ENCODE measurements at places on chromosomes 1 and 21.

GRCh38 chr21:31647650-31648049 lies 11.8 kb upstream of the SOD1 start:
- DNase-seq = no peak

DNA sequence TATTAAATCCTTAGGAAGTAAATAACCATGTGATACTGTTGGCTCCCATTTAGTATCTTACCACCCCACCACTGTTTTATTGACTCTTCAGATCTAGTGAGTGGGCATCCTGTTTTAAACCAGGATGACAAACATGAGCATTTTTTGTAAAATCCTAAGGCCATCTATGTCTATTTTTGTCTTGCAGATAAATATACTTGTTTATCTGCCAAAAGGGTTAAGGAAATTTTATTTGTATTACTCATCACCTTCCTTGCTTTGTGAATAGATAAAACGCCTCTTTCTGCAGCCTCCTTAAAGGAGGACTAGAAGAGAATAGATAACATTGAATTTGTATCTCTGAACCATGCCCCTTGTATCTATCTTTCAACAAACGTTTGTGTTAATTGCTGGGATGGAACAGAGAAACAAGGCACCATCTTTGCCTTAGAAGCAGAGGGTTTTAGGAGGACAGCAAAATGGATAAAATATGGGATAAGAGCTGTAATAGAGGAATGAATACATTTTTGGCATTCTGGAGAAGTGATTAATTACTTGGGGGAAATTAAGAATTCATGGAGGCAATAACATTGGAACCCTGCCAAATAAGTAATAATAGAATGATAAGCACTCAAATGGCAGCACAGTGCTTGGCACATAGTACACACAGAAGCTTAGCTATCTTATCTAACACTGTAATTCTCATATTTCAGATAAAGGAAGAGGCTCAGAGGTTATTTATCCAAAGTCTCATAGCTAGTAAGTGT lies 14.7 kb downstream of the YTHDF2 start:
- peak; percentile 27 for DNase-seq

- no peak for DNase-seq
Measured at GRCh38 chr1:1867164-1867563, 23.7 kb downstream of the GNB1 start.

- peak; percentile 54 for DNase-seq
Measured at GRCh38 chr1:201708085-201708512, 120.9 kb upstream of the IPO9 start.

DNA sequence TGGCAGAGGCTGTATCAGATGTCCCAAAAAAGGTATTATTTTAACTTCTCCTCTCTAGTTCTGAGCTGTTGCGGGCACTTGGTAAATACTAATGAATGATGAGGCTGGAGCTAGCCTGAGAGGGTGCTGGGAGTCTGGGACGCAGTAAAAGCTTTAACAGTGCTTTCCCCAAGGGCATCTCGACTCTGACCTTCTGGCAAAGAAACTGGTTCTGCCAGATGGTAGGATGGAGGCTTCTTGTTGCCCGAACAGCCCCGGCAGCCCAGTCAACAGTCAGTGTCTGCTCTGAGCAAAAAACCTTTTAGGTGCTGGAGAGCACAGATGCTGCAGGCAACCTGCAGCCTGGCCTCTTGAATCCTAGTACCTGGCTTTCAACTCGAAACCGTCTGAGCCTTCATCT lies 2.5 kb upstream of the PNRC2 start:
- DNase-seq = no peak

DNA sequence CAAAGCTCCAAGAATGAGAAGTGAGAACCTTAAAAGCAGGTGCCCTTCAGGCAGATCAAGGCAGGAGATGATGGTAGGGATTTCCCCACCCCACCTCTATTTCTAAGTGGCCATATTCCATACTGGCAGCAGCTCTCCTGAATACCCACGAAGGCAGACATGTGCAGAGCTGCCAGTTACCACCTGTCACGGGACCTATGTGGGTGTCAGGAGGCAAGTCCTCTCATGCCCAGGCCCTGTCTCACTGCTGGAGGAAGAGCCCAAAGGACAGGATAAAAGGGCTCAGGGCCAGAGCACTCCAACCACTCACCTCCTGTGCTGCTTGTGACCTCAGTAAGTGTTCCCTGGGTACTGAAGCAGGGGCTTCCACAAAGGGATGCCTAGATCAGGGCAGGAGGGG lies 721 bp upstream of the LCE1B start:
- no peak for DNase-seq

DNA sequence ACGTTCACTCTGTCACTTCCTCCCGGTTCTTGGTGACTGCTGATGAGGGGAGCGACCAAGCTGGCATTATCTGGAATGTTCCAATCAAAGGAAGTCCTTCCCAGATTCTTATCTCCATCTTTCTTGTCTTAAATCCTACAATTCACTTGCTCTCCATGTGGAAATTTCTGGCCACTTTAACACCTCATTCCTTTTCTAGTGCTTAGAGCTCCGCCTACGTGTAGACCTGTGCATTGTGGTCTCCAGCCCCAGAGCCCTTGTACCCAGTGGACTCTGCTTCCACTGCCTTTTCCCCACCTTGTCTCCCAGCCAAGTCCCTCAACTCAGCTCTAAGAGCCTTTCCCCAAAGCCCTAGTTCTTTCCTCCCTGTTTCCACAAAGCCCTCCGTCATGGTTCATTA lies 12.2 kb upstream of the KLHDC7A start:
- no peak for DNase-seq

GRCh38 chr21:28228636-28228995 lies 764.1 kb downstream of the LTN1 start:
- no peak for DNase-seq

DNA sequence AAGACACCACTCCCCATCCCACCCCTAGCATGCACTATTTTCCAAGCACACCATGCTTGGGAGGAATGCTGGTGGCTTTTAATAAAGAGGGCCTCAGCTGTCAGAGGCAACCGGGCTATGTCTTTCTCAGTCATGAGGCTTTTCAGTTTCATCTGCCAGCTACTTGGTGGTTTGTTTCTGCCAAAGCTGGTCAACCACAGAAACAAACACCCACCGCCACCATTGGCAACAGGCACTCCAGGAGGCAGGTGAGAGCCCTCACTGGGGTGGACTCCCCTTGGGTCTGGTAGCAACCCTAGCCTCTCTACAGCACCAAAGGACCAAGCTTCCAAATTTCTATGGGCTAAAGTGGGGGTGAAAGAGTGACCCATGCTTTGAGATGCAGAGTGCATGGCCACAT lies 54.3 kb upstream of the CD1D start:
- DNase-seq = no peak

DNA sequence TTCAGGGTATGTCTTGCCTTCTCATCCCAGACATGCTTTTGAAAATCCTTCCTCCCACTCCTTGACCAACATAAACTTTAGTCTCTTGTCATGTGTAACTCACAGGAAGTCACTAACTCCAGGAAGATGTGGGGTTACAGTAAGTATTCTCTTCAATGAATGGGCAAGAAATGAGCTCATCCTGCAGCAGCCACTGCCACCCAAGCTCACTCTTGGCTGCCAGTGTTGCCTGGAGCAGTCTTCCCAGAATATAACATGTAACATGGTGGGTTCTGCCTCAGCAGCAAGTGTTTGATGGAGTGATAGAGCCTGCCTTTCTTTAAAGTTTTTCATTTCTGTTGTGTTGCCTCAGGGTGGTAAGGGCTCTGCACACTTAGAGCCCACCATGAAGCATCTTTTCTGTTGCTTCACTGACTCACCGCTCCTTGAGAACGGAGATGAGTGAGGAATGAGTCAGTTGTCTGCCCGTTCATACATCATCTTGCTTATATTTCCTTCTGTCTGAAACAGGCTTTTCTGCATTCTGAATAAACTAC lies 187.0 kb downstream of the TPR start:
- peak; percentile 58 for DNase-seq

DNA sequence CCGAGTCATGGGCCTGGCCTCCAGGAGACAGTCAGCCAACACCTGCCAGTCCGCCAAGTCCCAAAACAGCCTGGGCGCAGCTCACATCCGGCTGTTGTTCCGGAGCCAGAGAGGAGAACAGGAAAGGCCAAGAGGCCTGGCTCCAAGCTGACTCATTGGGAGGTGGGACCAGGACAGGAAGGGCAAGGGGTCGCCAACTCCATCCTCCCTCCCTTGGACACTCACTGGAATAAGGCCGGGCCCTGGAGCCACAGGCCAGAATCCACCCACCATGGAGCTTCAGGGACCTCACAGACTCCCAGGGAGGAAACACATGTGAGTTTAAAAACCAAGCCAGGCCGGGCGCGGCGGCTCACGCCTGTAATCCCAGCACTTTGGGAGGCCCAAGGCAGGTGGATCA lies 25.1 kb upstream of the CLIC4 start:
- DNase-seq = no peak

DNA sequence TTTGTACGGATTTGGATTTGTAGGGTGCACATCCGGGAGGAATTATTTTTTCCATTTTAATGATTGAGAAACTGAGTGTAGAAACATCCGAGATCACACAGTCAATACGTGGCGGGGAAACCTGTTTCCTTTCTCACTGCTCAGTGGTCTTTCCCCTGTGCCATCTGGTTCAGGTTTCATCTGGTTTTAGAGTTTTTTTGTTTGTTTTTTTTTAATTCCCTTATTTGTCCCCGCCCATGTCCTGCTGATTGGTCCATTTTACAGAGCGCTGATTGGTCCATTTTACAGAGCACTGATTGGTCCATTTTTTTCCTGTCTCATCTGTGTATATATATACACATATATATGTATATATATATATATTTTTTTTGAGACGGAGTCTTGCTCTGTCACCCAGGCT lies 6.0 kb downstream of the TRPM2 start:
- no peak for DNase-seq

GRCh38 chr1:3718764-3719163 lies 33.5 kb upstream of the CCDC27 start:
- no peak for DNase-seq

- DNase-seq = no peak
Measured at GRCh38 chr1:66313429-66313828, 220.5 kb upstream of the SGIP1 start.

GRCh38 chr1:39509360-39510009 lies 18.0 kb downstream of the BMP8A start:
- DNase-seq = no peak

GRCh38 chr1:20493839-20494608 lies 8.0 kb upstream of the CAMK2N1 start:
- peak; percentile 74 for DNase-seq

- no peak for DNase-seq
Measured at GRCh38 chr1:163144418-163144817, 58.3 kb downstream of the RGS5 start.

DNA sequence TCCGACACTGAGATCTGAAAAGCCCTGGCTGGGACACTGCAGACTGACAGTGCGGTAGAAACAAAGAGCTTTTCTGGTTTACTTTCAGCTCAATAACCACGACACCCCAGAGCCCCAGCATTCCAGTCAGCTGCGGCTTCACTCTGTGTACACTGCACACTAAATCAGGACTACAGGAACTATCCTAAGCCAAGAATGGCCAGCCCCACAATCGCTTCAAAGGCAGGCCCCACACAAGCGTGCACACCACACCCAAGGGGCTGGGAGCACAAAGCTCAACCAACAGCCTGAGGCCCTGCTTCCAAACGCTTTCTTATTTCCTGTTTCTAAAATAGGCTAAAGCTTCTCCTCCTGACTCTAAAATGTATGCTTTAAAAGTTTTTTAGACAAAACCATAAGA lies 28.4 kb downstream of the URB1 start:
- DNase-seq = no peak

- DNase-seq = no peak
Measured at GRCh38 chr21:45822429-45823099, 159.0 kb upstream of the COL6A1 start.

- no peak for DNase-seq
Measured at GRCh38 chr21:45451091-45451740, 46.3 kb downstream of the COL18A1 start.

- DNase-seq = no peak
Measured at GRCh38 chr21:37520801-37521200, 154.2 kb downstream of the DYRK1A start.

- DNase-seq = no peak
Measured at GRCh38 chr1:239547987-239548386, 161.6 kb downstream of the CHRM3 start.

All from BJ (cell line).